T47D (cell line): ENCODE measurements at places on chromosomes 12 and 14.

GRCh38 chr12:2553388-2554126 is 241.2 kb upstream of the FKBP4 start:
- DNase-seq: no peak

DNA sequence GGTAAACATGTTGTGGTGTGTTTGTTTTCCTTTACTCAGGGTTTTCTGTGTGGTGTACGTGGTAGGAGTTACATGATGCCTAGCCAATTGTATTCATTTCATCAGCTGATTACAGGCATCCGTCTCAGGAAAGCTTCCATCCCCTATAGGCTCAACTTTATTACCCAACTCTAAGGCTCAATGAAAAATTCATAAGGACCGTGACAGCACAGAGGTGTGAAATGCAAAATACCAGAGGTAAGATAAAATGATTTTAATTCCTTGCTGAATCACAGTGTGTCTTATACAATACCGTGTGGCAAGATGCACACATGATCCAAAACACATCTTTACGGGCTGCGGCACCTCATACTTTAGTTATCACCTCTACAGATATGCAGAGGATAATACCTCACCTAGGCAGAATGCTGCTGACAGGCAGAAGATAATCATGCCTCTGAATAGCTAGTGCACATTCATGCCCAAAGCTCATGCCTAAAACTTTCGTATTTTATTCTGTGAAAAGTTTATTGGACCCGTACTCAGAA is 87.2 kb upstream of the DIO2 start:
- DNase-seq: no peak

- no peak for DNase-seq
Observed at GRCh38 chr14:68625366-68626090, 167.3 kb downstream of the ZFP36L1 start.

GRCh38 chr12:120588948-120589930 is 8.0 kb upstream of the POP5 start:
- no peak for DNase-seq

- DNase-seq: no peak
Observed at GRCh38 chr14:20477211-20477876, 8.1 kb downstream of the PNP start.

GRCh38 chr12:50220363-50220995 is 53.3 kb upstream of the CERS5 start:
- DNase-seq: no peak

DNA sequence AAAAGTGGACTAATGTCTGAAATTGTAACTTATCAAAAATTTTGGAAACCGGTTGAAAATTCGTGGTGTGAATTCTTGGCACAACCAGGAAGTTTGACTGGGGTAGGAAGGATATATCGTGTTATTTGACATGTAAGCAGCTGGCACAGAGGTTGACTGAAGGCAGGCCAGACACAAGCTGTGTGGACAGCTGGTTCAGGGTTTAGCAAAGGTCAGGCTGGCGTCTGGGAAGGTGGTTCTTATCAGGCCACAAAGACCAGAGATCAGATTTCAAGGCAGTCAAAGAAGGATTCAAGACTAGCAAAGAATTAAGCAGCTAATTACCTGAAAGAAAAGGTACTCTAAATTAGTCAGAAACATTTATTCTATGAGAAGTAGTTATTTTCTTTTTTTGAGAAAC is 450.2 kb upstream of the MDGA2 start:
- DNase-seq: no peak

DNA sequence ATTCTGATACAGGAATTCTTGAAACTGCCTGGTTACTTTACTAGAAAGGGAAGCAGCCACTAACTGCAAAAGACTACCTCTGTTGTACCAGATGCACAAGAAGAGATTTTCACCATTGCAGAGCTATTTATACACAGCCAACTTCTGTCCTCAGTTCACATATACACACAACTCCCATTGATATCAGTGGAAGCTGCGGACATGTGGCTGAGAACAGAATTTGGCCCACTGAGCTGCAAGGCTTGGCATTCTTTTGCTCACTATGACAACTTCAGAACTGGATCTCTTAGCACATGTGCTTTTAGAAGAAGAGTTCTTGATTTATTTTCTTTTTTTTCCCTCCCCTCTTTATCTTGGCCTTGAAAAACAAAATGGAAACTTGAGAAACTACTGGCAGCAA is 28.3 kb downstream of the PTPRO start:
- DNase-seq: no peak

- DNase-seq: no peak
Observed at GRCh38 chr12:104637604-104638003, 180.9 kb downstream of the CHST11 start.
